ENCODE measurements at places on chromosomes 11 and 22. TPM values are rescaled to one million over a fixed set of nuclear protein-coding genes. Genes with fewer than 3 reads are reported as not detected.

DNA sequence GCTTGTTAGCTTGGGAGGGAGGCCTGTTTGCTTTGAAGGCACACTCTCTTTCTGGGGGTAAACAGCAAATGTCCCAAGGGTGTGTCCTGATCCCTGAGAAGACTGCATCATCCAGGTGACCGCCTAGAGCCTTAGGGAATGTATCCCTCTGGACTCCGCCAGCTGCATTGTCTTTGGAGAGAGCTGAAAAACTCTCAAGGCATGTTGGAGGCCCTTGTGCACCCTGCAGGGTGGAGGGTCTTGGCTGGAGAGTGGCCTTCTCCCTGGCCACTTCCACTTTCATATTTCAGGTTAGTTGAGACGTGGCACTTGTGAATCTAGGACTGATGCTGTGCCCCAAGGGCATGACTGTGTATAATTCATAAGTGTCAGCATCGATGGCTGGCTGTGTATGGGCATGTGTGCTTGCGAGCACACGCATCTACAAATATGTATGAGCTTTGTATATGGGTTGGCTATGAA is 70.6 kb downstream of the ZBTB16 start:
- H3K4me1 ChIP-seq, result peaks cover 89% of the 10 kb centered on the region
- no peak for DNase-seq
- H3K27ac ChIP-seq, result no peak overlapping the region
- peaks cover 21% of the 10 kb centered on the region for H3K36me3 ChIP-seq
- H3K4me3 ChIP-seq, result no peak overlapping the region

- H3K27me3 ChIP-seq, result no peaks in the 10 kb centered on the region
- no peak overlapping the region for H3K27ac ChIP-seq
- no peak overlapping the region for H3K4me3 ChIP-seq
- no peaks in the 10 kb centered on the region for H3K36me3 ChIP-seq
These were observed 39.4 kb upstream of the LIN7C start for GRCh38 chr11:27545946-27546345.

DNA sequence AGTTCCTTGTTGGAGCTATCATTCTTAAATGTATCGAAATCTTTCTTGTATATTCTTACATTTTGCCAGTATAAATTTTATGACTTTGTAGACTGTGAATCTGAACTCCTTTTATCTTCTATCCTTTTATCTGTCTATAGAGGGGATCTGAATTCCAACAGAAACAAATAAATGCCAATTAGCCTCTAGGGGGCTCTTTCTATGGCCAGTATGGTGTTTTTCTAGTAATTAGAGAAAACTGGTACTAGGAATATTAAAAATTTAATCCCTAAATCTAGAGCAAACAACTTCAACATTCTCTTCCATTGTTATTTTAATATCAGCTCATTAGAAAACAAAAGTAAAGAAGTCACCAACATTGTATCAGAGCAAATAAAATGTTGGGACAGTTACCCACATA is 21.5 kb upstream of the CAT start:
- DNase-seq, result no peak
- H3K4me3 ChIP-seq, result no peak overlapping the region
- no peak overlapping the region for H3K27ac ChIP-seq
- no peaks in the 10 kb centered on the region for H3K36me3 ChIP-seq
- H3K27me3 ChIP-seq, result no peaks in the 10 kb centered on the region
- peaks cover 5% of the 10 kb centered on the region for H3K4me1 ChIP-seq

GRCh38 chr11:6979365-6979764 is 40.8 kb downstream of the ZNF214 start:
- H3K27me3 ChIP-seq, result no peaks in the 10 kb centered on the region
- no peaks in the 10 kb centered on the region for H3K36me3 ChIP-seq
- no peak for DNase-seq
- no peaks in the 10 kb centered on the region for H3K4me1 ChIP-seq
- no peak overlapping the region for H3K4me3 ChIP-seq
- H3K27ac ChIP-seq, result no peak overlapping the region

RTN4RL2 gene
- 3.2 TPM for total RNA-seq

RAB3IL1 gene
- 10.6 TPM for total RNA-seq

All from upper lobe of right lung (tissue), 1 donor.